Gastrocnemius medialis (tissue), 4 donors: ENCODE measurements at places on chromosomes 6 and 20. TPM values are rescaled to one million over a fixed set of nuclear protein-coding genes. Genes with fewer than 3 reads are reported as not detected.

GRCh38 chr6:136641166-136641565, 90.9 kb upstream of the MAP7 start:
- H3K4me1 ChIP-seq: peaks cover 10% of the 10 kb centered on the region
- DNase-seq: no peak
- no peak overlapping the region for H3K27ac ChIP-seq
- H3K36me3 ChIP-seq: no peaks in the 10 kb centered on the region
- H3K4me3 ChIP-seq: no peak overlapping the region

- peaks cover 3% of the 10 kb centered on the region for H3K4me1 ChIP-seq
- no peaks in the 10 kb centered on the region for H3K27me3 ChIP-seq
- H3K4me3 ChIP-seq: no peak overlapping the region
- no peak overlapping the region for H3K27ac ChIP-seq
Observed at GRCh38 chr6:154937306-154938220, 57.6 kb upstream of the TIAM2 start.

DNA sequence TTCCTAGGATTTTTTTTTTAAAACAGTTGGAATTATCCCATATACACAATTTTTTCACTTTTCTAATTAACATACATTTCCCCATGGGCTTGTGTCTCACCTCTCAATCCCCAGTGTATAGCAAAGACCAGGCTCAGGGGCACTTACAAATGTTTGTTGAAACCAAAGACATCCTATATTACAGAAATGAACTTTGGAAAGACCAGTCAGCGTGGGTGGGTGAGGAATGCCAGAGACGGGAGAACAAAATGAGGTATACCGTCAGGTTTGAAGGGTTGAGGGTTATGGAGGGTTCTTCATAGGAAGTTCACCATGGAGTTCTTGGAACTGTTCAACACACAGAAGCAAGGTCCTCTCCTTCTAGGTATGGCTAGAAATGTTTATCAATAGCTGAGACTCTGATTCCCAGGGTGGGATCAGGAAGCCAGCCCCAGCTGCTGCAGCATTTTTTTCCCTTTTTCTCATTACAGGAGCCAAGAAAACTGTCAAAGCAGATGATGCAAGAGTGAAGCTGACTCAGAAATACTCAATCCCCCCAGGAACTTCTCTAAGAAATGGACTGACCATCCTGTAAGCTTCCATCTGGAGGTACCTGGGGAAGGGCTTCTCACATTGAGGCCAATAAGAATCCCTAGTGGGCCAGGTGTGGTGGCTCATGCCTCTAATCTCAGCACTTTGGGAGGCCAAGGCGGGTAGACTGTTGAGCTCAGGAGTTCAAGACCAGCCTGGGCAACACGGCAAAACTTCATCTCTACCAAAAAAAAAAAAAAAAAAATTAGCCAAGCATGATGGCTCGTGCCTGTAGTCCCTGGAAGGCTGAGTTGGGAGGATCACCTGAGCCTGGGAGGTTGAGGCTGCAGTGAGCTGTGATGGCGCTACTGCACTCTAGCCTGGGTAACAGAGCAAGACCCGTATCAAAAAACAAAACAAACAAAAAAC, 15.9 kb upstream of the TBC1D20 start:
- no peak for DNase-seq
- no peaks in the 10 kb centered on the region for H3K27me3 ChIP-seq
- no peak overlapping the region for H3K27ac ChIP-seq
- H3K4me3 ChIP-seq: no peak overlapping the region

DNA sequence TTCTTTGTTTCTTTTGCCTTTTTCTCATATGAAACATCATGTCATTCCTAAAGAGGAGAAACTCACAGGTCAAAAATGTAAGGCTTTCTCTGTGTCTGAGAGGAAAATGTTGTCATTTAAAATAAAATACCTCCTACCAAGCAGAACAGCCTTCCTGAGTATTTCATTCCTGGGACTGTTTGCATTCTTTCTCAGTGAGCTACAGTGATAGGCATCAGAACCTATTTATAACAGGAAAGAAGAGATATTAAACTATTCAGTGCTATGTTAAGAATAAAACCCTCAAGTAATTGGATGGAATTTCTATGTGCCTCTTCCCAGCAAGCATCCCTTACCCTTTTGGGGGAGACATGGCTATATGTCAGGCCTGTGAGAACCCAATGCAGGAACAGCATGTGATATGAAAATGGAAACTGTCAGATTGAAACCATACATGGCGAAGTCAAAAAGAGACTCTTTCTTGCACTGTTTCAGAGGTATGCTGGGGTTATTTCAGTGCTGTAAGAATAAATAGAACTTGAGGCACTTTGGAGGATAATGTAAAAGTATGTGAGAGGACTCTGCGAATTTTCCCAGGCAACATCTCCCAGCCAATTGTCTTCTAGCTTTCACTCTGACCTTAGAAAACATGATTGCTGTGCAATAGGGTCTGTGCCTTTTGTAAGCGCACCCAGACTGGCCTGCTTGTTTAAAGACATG, 133.8 kb upstream of the CCN2 start:
- DNase-seq: no peak
- no peak overlapping the region for H3K4me3 ChIP-seq
- H3K4me1 ChIP-seq: no peaks in the 10 kb centered on the region
- H3K27ac ChIP-seq: no peak overlapping the region

- H3K4me1 ChIP-seq: no peaks in the 10 kb centered on the region
- DNase-seq: no peak
- H3K27ac ChIP-seq: no peak overlapping the region
- H3K36me3 ChIP-seq: no peaks in the 10 kb centered on the region
- peaks cover 6% of the 10 kb centered on the region for H3K27me3 ChIP-seq
- H3K4me3 ChIP-seq: no peak overlapping the region
Observed at GRCh38 chr20:33236351-33236750, 555 bp downstream of the BPIFA1 start.

DNA sequence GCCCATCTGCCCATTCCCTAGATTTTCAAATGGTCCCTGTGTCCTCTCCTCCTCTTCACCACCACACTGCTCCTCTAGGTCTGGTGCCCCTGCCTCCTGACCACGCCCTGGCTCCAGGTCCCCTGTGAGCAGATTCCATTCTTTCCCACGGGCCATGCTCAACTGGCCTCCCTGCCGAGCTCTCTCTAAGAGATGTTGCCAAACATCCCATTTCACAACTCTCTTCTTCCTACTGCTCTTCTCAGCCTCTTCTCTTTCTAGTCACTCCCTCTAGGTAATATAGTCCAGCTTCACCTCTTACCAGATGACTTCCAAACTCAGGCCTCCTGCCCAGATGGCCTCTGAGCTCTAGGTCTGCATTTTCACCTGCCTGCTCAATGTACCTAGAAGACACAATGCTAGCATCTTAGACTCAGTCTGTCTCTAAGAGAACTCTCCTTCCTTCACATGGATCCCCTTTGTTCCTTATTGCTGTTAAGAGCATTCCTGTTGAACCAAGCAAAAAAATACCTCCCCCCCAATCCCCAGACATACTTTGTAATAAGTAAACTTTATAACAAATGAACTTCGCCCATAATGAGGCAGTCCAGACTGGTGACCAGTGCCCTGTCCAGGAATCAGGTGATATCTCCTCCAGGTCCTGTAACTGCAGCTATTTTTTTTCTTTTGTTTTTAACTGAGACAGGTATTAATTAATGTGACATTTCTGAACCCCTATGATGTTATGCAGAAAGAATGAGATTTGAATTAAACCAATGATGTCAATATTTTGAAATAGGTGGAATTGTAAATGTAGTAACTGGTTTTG, 79.0 kb downstream of the LYRM4 start:
- no peaks in the 10 kb centered on the region for H3K36me3 ChIP-seq
- no peak overlapping the region for H3K27ac ChIP-seq
- H3K27me3 ChIP-seq: no peaks in the 10 kb centered on the region
- DNase-seq: no peak

DNA sequence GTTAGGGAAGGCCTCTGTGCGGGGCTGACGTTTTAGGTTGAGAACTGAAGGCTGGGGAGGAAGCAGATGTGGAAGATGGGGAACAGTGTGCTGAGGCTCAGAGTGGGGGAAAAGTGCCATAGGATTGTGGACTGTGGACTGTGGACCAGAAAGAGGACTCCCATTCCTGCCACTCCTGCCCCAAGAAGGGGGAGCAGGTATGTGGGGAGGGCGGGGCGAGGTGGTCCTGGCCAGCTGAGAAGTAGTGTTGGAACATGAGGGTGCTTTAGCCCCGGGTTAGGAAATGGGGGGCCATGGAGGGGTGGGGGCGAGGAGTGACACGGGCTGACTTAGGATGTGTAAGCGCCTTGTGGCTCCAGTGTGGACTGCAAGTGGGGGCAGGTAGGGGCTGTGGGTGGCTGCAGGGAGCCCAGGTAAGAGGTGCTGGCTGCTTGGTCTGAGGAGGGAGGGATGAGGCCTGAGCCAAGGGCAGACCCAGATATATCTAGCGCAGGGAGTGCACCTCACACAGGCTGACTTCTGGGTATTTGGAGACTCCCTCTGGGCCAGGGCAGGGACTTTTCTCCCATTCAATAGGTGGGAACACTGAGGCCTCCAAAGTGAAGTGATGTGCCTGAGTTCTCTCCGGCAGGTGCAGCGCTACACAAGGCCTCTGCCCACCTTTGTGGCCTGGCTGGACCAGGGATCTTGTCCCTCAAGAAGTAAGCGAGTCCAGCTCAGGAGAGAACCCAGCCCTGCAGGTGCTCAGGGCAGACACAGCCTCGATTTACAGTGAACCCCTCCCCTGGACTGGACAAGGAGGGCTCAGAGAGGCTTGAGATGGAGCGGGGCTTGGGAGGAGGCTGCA, 76.6 kb upstream of the TOX2 start:
- H3K27me3 ChIP-seq: no peaks in the 10 kb centered on the region
- no peak overlapping the region for H3K4me3 ChIP-seq
- H3K36me3 ChIP-seq: no peaks in the 10 kb centered on the region
- DNase-seq: no peak
- H3K27ac ChIP-seq: no peak overlapping the region
- H3K4me1 ChIP-seq: no peaks in the 10 kb centered on the region

DNA sequence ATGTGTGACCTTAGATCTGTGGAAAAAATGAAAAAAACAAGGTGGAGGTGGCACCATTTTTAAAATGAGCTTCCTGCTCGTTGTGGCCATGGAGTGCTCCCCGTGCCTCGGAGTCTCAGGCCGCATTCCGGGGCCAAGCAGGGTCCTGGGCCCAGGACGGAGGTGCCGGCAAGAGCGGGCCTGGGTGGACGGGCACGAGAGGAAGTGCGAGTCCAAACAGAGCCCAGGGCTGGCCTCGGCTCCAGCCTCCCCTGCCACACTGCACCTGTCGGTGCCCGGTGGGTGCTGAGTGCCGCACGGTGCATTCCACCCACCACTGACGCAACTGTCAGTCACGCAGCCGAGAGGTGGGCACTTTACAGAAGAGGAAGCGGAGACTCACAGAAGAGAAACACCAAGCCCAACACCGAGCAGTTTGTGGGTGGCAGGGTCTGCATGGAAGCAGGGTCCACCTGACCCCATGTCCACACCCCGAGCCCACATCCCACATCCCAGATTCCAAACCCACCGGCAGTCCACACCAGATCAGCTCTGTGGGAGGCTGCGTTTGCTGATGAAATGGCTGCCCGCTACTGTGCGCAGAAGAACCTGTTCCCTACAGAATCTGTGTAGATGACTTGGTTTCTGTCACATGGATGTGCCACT, 97.7 kb downstream of the PSMB1 start:
- no peak overlapping the region for H3K27ac ChIP-seq
- H3K4me3 ChIP-seq: no peak overlapping the region
- H3K27me3 ChIP-seq: no peaks in the 10 kb centered on the region
- DNase-seq: no peak

DNA sequence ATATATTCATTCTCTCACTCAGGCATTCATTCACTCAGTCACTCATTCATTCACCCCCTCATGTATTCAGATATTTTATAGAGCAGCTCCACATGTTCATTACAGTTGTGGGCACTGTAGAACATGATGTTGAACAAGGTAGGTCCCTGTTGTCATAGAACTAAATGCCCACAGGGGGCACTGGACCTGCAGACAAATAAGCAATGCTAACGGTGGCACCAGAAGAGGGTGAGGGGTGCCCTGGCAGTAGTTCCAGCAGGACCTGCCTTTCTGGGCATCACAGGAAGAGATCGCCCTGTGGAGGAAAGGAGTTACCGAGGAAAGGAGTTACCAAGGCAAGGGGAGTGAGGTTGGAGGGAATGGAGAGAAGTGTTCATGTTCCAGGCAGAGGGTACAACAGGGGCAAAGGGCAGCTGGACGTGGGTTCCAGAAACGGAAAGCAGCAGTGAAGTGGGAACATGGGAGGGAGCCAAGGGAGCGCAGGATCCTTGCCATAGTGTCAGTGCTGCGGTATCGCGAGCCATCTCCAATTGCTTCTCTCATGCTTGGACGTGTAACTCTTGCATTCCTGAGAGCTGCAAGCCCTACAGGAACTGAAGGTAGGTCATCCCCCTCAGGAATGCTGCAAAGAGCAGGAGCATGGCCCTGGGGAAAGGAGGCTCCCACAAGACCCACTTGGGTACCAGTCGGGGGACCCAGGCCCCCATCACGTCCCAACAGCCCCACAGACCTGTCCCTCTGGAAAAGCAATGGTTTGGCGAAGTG, 128.2 kb downstream of the EDN3 start:
- H3K4me3 ChIP-seq: no peak overlapping the region
- no peak for DNase-seq
- H3K4me1 ChIP-seq: no peaks in the 10 kb centered on the region

DNA sequence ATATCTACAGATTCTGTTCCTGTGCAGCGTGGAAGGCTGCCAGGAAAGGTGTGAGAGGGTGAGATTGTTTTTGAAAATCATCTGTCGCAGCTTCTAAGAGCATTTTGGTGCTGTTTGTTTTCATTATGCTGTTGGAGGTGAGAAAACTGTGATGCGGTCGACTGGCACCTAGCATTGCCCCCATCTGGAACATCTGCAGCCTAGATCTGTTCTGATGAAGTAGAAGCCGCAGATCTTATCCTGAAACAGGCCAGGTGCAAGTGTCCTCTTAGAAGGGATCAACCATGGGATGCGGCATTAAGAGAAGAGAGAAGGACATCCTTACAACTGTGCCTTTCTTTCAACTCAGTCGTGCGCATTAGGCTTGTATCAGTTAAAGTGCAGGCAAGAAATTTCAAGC, 167.3 kb downstream of the CDH26 start:
- H3K4me1 ChIP-seq: no peaks in the 10 kb centered on the region
- no peaks in the 10 kb centered on the region for H3K36me3 ChIP-seq
- H3K4me3 ChIP-seq: no peak overlapping the region
- no peak for DNase-seq
- no peaks in the 10 kb centered on the region for H3K27me3 ChIP-seq
- no peak overlapping the region for H3K27ac ChIP-seq

GRCh38 chr6:159075506-159076228, 30.9 kb upstream of the TAGAP start:
- H3K4me1 ChIP-seq: no peaks in the 10 kb centered on the region
- H3K27ac ChIP-seq: no peak overlapping the region
- no peaks in the 10 kb centered on the region for H3K27me3 ChIP-seq
- H3K36me3 ChIP-seq: no peaks in the 10 kb centered on the region

BPIFA1 gene
- not detected for total RNA-seq
